ENCODE measurements at places on chromosomes 16 and 17. TPM values are rescaled to one million over a fixed set of nuclear protein-coding genes. Genes with fewer than 3 reads are reported as not detected.

The SMIM36 gene
- polyA plus RNA-seq, result not detected

The SPNS2 gene
- 95.3 TPM for polyA plus RNA-seq

The KRT20 gene
- 0.28 TPM for polyA plus RNA-seq

The OR3A3 gene
- polyA plus RNA-seq, result not detected

The SENP3 gene
- polyA plus RNA-seq, result 21.6 TPM

The GJD3 gene
- 0.68 TPM for polyA plus RNA-seq

The ATP2A1 gene
- 0.69 TPM for polyA plus RNA-seq

The MEOX1 gene
- 2.7 TPM for polyA plus RNA-seq

The PYCARD gene
- 79.2 TPM for polyA plus RNA-seq

The KRTAP4-6 gene
- not detected for polyA plus RNA-seq

The TMC8 gene
- 6.1 TPM for polyA plus RNA-seq

The ABCC11 gene
- polyA plus RNA-seq, result 0.08 TPM

The ARL5C gene
- polyA plus RNA-seq, result not detected

The USP43 gene
- polyA plus RNA-seq, result 5.7 TPM
